ENCODE measurements at places on chromosomes 5 and 9. TPM values are rescaled to one million over a fixed set of nuclear protein-coding genes. Genes with fewer than 3 reads are reported as not detected.

DNA sequence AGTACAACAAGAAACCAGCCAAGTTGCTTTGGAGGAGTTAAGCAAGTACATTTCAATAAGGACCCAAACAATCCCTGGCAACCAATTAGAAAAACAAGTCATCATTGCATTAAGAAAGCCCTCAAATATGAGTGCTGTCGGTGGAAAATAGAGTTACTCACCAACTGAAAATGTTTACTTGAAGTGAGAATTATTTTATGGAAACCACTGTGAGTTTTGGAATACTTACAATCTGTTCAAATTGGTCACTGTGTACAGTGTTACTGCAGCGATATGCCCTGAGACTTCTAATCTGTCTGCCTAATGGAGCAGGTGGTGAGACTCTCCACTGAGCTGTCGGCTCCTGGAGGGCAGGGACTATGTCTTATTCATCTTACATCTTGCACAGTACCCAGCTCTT lies 1073.2 kb upstream of the DMAC1 start:
- no peaks in the 10 kb centered on the region for H3K4me1 ChIP-seq
- H3K27me3 ChIP-seq, result no peaks in the 10 kb centered on the region

ACTBL2 gene
- total RNA-seq, result not detected

DNA sequence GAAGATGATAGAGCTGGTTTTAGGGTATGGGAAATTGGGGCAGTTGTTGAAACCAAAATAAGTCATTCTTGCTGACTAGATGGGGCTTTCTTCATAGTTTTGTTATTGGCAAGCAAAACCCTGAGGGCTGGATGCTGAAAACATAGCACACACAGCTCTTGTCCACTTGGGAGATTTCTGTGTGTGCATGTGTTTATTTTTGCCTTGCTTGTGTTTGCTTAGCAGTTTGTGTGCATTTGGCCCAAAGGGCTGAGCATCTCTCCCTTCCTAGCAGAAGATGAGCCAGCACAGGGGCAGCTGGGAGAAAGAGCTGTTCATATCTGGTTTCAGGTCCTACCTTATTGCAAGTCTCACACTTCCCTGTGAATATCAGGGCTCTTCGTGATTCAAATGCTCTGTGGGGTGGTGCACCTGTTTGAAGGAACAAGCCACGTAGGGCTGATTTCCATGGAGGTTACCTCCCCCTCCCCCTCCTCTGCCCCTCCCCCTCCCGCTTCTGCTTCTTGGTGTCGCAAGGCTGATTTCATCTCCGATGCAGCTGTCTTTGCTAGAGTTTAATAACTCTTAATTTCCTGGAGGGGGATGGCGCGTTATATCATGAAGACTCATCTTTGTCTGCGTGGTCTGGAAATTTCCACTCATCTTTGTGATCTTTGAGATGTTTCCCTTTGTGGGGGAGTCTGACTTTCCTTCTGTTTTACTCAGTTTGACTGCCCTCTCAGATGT lies 296.5 kb downstream of the ARHGAP26 start:
- H3K27me3 ChIP-seq, result no peaks in the 10 kb centered on the region
- H3K4me1 ChIP-seq, result peaks cover 20% of the 10 kb centered on the region
- H3K27ac ChIP-seq, result no peak overlapping the region

GRCh38 chr9:90815183-90815943 lies 13.7 kb downstream of the SYK start:
- no peak for DNase-seq
- H3K27me3 ChIP-seq, result no peaks in the 10 kb centered on the region
- H3K4me1 ChIP-seq, result peaks cover 42% of the 10 kb centered on the region
- H3K27ac ChIP-seq, result peak overlapping the region; percentile 75
- peaks cover 5% of the 10 kb centered on the region for H3K36me3 ChIP-seq

SPINK6 gene
- 1.2 TPM for total RNA-seq

- H3K36me3 ChIP-seq, result no peaks in the 10 kb centered on the region
- peaks cover 22% of the 10 kb centered on the region for H3K4me1 ChIP-seq
- H3K4me3 ChIP-seq, result no peak overlapping the region
- no peak for DNase-seq
- peaks cover 29% of the 10 kb centered on the region for H3K27me3 ChIP-seq
Observed at GRCh38 chr9:128419061-128419925, 1.4 kb upstream of the CERCAM start.

KIF20A gene
- total RNA-seq, result 40.0 TPM

GRCh38 chr9:5931657-5932056 lies 41.0 kb downstream of the MLANA start:
- no peaks in the 10 kb centered on the region for H3K4me1 ChIP-seq
- no peak overlapping the region for H3K27ac ChIP-seq

- H3K4me1 ChIP-seq, result no peaks in the 10 kb centered on the region
- DNase-seq, result no peak
- no peak overlapping the region for H3K4me3 ChIP-seq
- H3K36me3 ChIP-seq, result no peaks in the 10 kb centered on the region
- no peaks in the 10 kb centered on the region for H3K27me3 ChIP-seq
- H3K27ac ChIP-seq, result no peak overlapping the region
Observed at GRCh38 chr9:2411459-2412215, 209.9 kb upstream of the VLDLR start.

- no peak overlapping the region for H3K27ac ChIP-seq
- H3K27me3 ChIP-seq, result no peaks in the 10 kb centered on the region
- no peak overlapping the region for H3K4me3 ChIP-seq
- no peaks in the 10 kb centered on the region for H3K36me3 ChIP-seq
- DNase-seq, result no peak
Observed at GRCh38 chr5:159337016-159337955, 7.0 kb upstream of the IL12B start.

DNA sequence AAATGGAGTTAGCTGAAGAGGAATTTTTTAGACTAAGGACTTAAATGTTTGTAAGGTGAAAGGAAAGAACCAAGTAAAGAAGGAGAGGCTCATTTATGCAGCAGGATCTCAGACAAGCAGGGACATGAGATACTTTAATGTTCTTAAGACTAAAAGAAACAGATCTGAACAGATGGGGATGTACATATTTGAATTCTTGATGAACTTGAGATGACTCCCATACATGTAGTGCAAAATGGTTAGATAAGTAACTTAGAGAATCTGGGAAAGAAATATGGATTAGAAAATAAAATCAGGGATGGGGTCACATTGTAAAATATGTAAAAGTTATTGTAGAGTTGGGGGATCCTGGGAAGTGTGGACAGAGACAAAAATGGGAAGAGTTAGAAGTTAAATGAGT lies 27.1 kb upstream of the PSAT1 start:
- no peak for DNase-seq
- no peak overlapping the region for H3K4me3 ChIP-seq
- H3K27ac ChIP-seq, result no peak overlapping the region
- no peaks in the 10 kb centered on the region for H3K4me1 ChIP-seq
- peaks cover 47% of the 10 kb centered on the region for H3K36me3 ChIP-seq

CCDC192 gene
- 0.09 TPM for total RNA-seq

RAD17 gene
- total RNA-seq, result 23.8 TPM

TLX3 gene
- not detected for total RNA-seq

DNA sequence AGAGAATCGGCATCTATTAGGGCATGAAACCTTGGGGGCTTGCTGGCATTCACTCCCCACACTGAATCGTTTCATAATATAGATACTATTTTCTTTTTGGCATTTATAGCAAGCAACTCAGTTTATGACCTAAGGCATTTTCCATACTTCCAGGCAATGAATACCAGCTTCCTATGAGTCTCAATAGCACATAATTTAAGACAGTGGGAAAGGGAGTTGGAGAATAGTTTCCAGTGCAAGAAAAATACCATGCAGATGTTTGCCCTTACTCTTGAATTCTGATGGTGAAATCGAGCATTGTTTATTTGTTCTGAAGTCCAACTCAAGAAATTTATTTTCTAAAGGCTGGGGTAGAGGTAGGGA lies 175.8 kb upstream of the KLF9 start:
- H3K4me1 ChIP-seq, result no peaks in the 10 kb centered on the region
- no peak for DNase-seq
- no peaks in the 10 kb centered on the region for H3K36me3 ChIP-seq
- no peaks in the 10 kb centered on the region for H3K27me3 ChIP-seq

DNA sequence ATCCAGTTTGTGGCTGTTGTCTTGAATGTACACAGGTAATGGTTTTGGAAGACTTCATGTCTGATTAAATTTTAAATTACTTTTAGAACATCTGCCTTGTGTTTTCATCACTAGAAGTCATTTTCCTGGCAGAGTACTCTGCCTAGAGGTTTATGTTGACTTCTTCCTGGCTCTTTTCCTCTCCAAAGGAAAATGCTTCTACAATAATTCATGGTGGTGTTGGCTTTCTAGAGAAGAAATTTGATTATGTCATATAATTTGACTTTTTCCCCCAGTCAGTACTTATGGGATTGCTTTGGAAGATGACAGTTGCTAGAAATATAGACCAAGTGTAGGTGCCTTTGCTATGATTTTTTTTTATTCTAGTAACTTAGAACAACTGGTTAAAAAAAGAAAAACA lies 46.8 kb downstream of the F2RL2 start:
- DNase-seq, result no peak
- H3K4me1 ChIP-seq, result no peaks in the 10 kb centered on the region
- H3K27me3 ChIP-seq, result no peaks in the 10 kb centered on the region
- no peak overlapping the region for H3K27ac ChIP-seq
- no peak overlapping the region for H3K4me3 ChIP-seq
- no peaks in the 10 kb centered on the region for H3K36me3 ChIP-seq

GRCh38 chr5:138372225-138372624 lies 19.7 kb downstream of the KDM3B start:
- no peak for DNase-seq
- H3K4me1 ChIP-seq, result no peaks in the 10 kb centered on the region
- no peaks in the 10 kb centered on the region for H3K27me3 ChIP-seq

CDKN2A gene
- 1.6 TPM for total RNA-seq

RHOBTB3 gene
- total RNA-seq, result 33.4 TPM

- H3K4me3 ChIP-seq, result no peak overlapping the region
- H3K27ac ChIP-seq, result no peak overlapping the region
- H3K36me3 ChIP-seq, result no peaks in the 10 kb centered on the region
- H3K27me3 ChIP-seq, result no peaks in the 10 kb centered on the region
Observed at GRCh38 chr9:83116026-83116425, 53.1 kb upstream of the RASEF start.

DNA sequence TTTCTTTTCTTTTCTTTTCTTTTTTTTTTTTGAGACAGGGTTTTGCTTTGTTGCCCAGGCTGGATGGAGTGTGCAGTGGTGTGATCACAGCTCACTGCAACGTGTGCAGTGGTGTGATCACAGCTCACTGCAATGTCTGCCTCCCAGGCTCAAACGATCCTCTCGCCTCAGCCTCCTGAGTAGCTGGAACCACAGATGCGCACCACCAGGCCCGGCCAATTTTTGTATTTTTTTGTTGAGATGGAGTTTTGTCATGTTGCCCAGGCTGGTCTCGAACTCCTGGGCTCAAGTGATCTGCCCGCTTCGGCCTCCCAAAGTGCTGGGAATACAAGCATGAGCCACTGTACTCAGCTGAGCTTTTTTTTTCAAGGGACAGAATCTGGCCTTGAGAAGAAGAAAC lies 36.8 kb upstream of the TJP2 start:
- no peaks in the 10 kb centered on the region for H3K4me1 ChIP-seq
- no peak overlapping the region for H3K27ac ChIP-seq
- no peak for DNase-seq

PCDHGC3 gene
- 5.5 TPM for total RNA-seq

SRA1 gene
- 29.7 TPM for total RNA-seq

DNA sequence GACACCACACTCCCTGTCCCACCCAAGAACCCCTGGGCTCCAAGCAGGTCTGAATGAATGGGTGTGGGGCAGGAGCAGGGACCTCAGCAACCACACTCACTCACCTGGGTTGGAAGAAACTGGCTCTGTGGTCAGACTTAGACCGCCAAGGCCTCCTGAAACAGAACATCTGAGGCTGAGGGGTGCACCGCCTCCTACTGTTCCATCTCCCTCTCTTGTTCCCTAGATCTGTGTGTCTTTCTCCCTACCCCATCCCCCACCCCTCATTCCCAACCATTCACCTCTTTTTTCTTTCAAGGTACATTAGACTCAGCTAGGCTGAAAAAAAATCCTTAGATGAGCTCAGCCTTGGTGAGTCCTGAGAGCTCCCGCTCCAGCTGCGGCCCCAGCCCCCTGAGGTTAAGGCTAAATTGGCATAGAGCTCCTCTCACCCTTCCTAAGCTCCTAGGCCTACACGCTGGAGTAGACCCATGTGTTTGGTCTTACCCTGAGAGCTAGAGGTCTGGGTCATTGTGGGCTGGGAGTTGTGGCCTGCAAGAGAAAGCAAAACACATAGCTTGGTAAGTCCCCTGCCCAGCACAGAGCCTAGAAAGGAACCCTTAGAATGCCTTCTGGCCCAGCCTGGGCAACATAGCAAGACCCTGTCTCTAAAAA lies 4.8 kb downstream of the ECSCR start:
- H3K27me3 ChIP-seq, result no peaks in the 10 kb centered on the region
- no peak overlapping the region for H3K4me3 ChIP-seq
- no peak for DNase-seq
- peak overlapping the region; percentile 19 for H3K27ac ChIP-seq
- H3K4me1 ChIP-seq, result peaks cover 40% of the 10 kb centered on the region

CDH9 gene
- 0.05 TPM for total RNA-seq

DNA sequence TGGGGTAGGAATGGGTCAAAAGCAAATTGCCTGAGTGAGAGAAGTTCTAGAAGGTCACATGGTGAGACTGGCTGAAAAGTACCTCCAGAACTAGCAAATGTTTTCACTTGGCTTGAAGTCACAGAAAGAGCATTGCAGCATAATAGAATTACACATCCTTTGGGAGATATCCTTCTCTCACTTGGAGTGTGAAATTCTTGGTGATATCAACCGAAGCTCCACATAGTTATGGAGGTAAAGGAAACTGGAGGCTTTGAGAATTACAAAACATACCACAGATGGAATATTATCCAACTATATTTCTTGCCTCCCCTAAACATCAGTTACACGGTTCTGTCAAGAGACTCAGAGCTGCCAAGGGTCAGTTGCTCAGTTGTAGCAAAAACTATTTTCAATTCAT lies 182.4 kb downstream of the SEMA5A start:
- no peaks in the 10 kb centered on the region for H3K4me1 ChIP-seq
- no peaks in the 10 kb centered on the region for H3K36me3 ChIP-seq
- no peak for DNase-seq

GRCh38 chr9:133533857-133534256 lies 647 bp upstream of the ADAMTSL2 start:
- H3K4me3 ChIP-seq, result peak overlapping the region; percentile 16
- no peak for DNase-seq
- no peak overlapping the region for H3K27ac ChIP-seq
- H3K36me3 ChIP-seq, result no peaks in the 10 kb centered on the region
- no peaks in the 10 kb centered on the region for H3K27me3 ChIP-seq
- H3K4me1 ChIP-seq, result peaks cover 25% of the 10 kb centered on the region

- no peak for DNase-seq
- H3K4me3 ChIP-seq, result no peak overlapping the region
- H3K27ac ChIP-seq, result no peak overlapping the region
- H3K4me1 ChIP-seq, result no peaks in the 10 kb centered on the region
Observed at GRCh38 chr5:87127956-87128687, 139.6 kb upstream of the RASA1 start.

GPRIN1 gene
- total RNA-seq, result 2.7 TPM

- H3K27me3 ChIP-seq, result no peaks in the 10 kb centered on the region
- peaks cover 7% of the 10 kb centered on the region for H3K4me1 ChIP-seq
- H3K4me3 ChIP-seq, result no peak overlapping the region
- H3K27ac ChIP-seq, result no peak overlapping the region
Observed at GRCh38 chr5:40490464-40491111, 189.1 kb upstream of the PTGER4 start.

- no peak overlapping the region for H3K27ac ChIP-seq
- H3K27me3 ChIP-seq, result no peaks in the 10 kb centered on the region
Observed at GRCh38 chr5:33223563-33224284, 217.0 kb upstream of the TARS1 start.

SPRY4 gene
- 1.6 TPM for total RNA-seq

- no peak for DNase-seq
- no peaks in the 10 kb centered on the region for H3K36me3 ChIP-seq
- no peak overlapping the region for H3K27ac ChIP-seq
- no peak overlapping the region for H3K4me3 ChIP-seq
- no peaks in the 10 kb centered on the region for H3K27me3 ChIP-seq
Observed at GRCh38 chr5:9624196-9624947, 5.8 kb downstream of the TAS2R1 start.

Measured in thymus (tissue), 14 donors.